ENCODE measurements at places on chromosomes 2 and 18.

DNA sequence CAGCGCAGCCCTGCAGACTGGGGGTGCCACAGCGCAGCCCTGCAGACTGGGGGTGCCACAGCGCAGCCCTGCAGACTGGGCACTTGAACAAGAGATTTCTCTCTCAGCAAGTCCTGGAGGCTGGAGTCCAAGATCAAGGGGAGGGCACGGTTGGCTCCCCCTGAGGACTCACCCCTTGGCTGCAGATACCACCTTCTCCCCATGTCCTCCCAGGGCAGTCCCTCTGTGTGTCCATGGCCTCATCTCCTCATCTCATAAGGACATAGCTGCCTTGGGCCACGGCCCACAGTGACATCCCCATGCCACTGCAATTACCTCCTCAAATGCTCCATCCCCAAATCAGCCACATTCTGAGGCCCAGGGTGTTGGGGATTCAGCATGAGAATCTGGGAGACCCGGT lies 98.2 kb downstream of the TPO start:
- DNase-seq, result no peak

DNA sequence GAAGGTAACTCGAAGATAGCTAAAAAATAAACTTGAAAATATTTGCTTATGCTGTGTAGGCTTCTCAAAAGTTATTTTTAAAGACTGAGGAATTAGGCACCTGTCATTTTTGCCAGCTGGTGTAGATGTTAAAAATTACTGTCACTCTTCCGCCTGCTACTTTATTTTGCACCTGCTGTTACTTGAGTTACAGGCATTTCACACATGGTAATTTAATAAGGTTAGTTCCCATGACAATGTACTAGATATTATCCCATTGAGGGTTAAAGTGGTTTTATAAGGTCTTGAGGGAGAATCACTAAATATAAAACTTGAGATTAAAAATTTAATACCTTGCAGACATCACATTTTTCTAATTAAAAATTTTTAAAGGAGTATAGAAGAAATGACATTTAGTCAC lies 26.6 kb downstream of the MYL1 start:
- DNase-seq, result no peak

DNA sequence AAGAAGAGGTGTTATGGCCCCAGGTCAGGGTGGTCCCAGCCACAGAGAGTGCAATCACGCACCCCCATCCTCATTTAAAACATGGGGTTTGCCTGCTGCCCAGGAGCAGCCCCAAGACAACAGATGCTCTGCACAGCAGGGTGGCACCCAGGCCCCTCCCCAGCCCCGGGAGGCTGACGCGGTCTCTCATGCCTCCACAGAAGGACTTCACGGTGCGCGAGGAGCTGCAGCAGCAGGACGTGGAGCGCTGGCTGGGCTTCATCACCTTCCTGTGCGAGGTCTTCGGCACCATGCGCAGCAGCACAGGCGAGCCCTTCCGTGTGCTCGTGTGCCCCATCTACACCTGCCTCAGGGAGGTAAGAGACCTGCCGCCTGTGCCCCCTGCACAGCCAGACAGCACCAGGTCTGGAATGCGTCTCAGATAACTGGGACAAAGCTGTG lies 133.7 kb downstream of the SMAD7 start:
- no peak for DNase-seq

DNA sequence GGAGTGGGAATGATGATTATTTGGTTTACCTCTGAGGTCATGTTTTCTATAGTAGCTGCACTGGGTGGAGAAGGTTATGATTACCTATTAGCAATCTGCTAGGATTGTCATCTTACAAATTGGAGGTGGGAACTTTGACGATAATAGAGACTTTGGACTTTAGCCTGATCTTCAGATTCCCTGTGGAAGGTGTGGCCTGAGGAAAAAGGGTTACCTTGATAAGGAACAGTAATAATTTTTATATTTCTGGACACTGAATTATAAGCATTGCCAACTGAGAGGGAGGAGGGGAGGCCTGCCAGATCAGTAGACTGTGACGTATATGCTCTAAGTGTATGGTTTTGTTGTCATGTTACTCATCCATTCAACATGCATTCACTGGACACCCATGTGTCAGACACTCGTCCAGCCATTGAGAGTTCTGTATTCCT lies 183.4 kb upstream of the FOSL2 start:
- DNase-seq, result no peak

GRCh38 chr18:44771956-44772917 lies 91.5 kb downstream of the SETBP1 start:
- no peak for DNase-seq

All from activated naive CD4-positive, alpha-beta T cell (primary cell).